ENCODE measurements at places on chromosomes 1 and 21.

DNA sequence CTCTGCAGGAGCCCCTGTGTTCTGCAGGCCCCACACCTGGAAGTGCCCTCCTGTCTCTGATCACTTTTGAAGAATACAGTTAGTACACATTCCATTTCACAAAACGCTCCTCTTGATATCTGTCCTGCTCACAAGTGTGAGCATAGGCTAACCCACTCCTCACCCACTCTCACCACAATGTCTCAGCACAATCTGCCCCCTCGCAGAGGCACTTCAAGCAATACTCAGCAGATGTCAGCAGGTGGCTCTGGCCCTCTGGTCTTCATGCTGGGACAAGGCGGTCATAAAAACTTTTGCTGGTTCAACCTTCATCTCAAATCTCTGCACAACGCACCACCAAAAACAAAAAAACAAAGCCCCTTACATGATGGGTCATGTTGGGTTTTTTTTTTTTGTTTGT is 671.2 kb downstream of the MATN1 start:
- DNase-seq: no peak

DNA sequence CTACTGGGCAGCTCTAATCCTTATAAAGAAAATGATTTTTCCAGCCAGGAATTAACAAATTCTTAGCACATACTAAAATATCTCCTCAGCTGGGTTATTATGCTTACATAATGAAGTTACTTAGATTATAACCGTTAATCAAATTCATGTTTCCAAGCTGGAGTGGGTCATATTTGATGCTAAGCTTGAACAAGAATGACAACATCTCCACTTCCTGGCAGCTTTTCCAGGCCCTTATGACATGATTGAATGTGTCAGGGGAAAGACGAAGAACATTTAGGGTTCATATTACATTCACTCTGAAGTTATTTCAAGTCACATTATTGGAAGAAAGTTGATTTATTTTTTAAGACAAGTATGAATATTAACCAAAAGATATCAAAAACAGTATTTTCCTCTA is 333.7 kb downstream of the PCP4 start:
- DNase-seq: no peak

- peak; percentile 77 for DNase-seq
Observed at GRCh38 chr1:2586154-2587070, at the start of gene PRXL2B. Gene PRXL2B (plus strand): TSS chr1:2586777. CDS start chr1:2586886, 109 bp downstream.

GRCh38 chr1:39933956-39934941 is 20.7 kb upstream of the MFSD2A start:
- DNase-seq: no peak

GRCh38 chr1:244796719-244797406 is 38.6 kb upstream of the COX20 start:
- no peak for DNase-seq

DNA sequence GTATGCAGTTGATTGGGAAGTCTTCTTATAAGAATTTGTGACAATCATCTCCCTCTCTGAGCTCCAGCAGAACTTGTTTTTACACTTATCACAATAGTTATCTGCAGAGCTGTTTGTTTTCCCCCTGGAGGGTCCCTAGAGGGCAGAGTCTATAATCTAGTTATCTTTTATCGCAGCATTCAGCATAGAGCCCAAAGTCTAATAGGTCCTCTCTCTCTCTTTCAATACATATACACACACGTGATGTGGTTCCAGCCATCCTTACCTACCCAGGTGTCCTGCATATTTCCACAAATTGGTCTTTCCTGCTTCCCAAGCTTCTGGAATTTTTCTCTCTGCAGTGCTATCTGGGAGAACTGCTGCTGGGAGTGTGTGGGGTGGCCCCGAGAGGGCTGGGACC is 229.6 kb upstream of the KIAA0040 start:
- DNase-seq: no peak

DNA sequence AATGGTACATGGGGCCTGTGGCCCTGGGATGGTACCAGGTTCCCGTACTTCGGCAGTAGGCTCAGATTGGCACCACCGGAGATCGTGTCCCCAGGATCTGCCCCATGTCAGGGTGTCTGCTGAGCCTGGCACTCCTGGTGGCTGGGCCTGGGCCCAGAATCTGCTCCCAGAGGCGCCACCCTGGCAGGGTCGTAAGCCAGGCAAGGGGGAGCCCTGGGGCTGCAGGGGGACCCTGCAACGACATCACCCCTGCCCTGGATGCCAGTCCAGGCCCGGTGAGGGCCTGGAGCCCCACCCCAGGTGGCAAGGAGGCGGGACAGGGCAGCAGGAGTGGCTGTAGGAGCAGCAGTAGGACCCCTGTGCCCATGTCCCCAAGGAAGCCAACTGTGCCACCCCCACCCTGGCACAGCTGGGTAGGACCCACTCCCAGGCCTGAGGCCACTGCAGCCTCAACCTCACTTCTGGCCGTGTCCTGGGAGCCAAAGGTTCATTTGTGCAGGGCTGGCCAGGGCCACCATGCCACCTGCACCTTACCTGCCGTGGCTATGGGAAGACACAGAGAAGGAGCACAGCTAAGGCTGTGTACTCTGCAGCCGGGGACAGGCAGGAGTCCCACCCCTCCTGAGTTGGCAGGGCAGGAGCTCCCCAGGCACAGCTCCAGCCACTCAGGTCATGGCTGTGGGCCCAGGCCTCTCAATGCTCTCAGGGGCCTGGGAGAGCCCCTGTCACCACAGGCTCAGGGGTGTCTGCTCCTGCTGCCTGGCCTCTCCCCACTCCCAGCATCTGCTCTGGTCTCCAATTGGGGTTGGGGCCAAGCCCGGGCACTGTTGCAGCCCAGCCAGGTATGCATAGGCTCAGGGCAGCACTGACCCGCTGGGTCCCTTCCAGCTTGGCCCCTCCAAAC is 141.7 kb downstream of the EIF4G3 start:
- no peak for DNase-seq

- no peak for DNase-seq
Observed at GRCh38 chr1:154777154-154777553, 92.9 kb downstream of the KCNN3 start.

- DNase-seq: no peak
Observed at GRCh38 chr1:162040657-162041056, 17.0 kb upstream of the OLFML2B start.

- no peak for DNase-seq
Observed at GRCh38 chr21:38798481-38798882, 7.2 kb upstream of the ETS2 start.

DNA sequence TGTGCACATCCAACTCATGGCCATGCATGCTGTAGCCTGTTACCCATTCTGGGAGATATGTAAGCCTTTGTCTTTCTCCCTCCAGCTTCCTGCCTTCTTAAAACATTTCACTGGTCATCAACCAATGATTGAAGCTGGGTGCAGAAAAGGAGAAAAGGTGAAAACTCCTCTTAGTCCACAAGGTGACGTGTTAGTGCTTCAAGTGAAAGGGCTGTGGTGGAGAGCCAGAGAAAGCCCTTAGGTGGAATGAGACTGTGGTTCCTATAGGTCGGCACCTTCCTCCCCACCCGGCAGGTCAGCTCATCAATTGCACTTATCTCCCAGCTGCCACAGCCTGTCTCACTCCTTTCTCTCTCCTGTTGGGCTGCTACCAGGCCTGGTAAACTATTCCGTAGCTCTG is 30.4 kb downstream of the ERG start:
- no peak for DNase-seq

DNA sequence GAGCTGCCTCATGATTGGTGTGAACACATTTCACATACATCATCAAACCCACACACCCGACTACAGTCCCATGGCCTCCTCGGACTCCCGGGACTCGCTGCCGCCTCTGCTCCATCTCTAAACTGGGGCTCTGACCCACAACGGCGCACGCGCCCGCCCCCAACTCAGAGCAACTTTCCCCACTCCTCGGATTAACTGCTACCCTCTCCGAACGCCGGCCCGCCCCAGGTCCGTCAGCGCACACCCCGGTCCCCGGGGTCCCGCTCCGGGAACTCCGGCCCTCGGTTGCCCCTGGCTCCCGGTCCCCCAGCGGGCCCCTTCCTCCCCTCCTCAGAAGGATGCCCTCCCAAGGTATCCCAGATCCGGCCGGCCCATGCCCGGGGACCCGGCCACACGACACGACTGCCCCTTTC is 740 bp downstream of the DSTYK start:
- DNase-seq: no peak

GRCh38 chr1:226697929-226698544 is 41.0 kb downstream of the ITPKB start:
- DNase-seq: no peak

DNA sequence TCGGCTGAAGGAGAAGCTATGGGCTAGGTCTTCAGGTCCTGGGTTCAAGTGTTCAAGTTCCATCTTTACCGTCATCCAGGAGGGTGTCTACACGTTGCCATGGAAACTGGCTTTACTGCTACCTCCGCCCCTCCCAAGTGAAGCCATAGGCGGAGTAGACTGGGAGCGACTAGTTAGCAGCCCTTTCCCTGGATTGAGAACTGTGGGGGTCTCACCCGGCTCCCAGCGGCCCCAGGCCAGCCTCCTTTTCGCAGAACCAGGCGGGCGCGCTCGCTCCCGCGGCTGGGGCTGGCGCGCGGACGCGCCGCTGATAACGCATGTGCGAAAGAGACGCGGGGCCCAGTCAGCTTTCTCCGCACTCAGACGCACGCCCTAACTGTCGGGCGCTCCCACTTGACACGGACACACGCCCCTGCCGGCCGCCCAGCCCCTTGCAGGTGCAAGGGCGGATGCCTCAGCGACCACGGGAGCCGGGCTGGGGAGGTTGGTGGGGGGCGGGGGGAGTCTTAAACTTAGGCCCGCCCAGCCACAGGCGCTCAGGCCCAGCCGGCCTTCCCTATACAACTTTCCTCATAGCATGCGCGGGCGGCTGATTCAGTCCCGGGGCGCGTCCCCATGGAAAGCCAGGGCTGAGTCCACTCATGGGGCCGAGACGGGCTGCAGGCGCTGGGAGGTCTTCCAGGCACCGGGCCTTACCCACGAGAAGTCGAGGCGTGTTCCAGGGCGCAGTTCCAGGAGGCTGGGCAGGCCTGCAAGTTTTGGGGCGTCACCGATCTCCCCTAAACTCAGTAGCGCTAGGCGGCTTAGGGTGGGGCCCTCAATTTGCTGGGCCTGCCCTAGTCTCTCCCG is 7.4 kb downstream of the EFNA4 start:
- no peak for DNase-seq

- no peak for DNase-seq
Observed at GRCh38 chr1:201760516-201760915, 68.4 kb upstream of the IPO9 start.

DNA sequence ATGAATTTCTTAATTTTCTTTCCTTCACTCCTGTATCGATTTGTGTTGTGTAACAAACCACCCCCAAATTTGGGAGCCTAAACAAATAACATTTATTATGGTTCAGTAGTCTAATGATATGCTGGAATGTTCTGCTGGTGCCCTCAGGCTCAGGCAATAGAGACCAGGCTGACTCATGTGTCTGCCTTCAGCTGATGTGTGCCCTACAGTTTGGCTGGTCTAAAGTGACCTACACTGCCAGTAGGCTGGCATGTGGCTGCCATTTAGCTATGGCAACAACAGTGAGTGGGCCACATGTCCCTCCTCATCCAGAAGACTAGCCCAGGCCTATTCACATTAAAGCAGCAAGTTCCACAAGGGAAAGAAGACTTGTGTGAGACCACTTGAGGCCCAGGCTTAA is 115.8 kb downstream of the PTPRC start:
- no peak for DNase-seq

- no peak for DNase-seq
Observed at GRCh38 chr1:205263580-205264190, 35.9 kb downstream of the TMCC2 start.

DNA sequence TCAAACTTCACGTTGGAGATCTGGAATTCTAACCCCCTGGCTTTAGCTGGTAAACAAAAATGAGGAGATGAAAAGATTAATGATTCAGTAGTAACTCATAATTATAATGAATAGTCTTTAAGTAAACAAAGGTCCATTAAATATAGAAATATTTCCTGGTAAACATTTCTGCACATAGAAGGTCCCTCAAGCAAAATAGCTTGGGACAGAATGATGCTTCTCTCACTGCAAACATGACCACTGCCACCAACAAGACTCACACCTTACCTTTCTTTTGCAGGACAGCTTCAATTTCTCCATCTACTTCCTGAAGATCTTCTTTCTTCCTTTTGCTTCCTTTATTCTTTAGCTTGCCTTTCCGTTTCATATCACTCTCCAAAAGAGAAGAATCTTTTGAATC is 25.2 kb downstream of the NVL start:
- no peak for DNase-seq

GRCh38 chr21:33265664-33266049 is 510 bp upstream of the IL10RB start:
- no peak for DNase-seq

GRCh38 chr1:28417441-28417922 is 47.9 kb downstream of the PHACTR4 start:
- DNase-seq: no peak

GRCh38 chr1:200306944-200307754 is 102.7 kb downstream of the ZNF281 start:
- peak; percentile 25 for DNase-seq

GRCh38 chr1:191699343-191699742 is 458.9 kb upstream of the RGS18 start:
- no peak for DNase-seq

DNA sequence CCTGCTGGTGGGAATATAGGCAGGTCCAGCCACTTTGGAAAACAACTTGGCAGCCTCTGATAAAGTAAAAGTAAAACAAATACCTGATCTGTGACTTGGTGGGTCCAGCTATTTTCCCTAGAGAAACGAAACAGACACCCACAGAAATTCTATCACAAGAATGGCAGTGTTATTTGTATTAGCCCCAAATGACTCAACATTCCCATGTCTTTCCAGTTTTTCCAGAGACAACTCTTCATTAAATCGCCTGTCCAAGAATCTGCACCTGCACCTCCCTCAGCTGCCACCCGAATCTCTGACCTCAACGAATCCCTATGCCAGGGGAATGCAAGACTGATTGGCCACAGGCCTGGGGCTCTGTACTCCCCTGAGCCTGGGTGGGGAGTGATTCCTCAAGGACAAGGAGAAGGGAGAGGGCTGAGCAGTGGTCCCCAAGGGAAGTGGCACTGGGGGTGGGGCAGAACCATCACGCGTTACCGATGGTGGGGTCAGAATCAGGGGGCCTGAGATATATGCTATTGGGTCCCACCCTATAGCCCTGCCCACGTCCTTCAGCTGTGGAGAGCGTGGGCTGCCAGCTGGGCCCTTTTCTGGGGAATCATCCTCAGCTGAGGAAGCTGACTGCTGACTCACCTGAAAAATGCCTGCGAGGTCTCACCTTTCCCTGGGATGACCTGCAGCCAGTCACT is 553.0 kb downstream of the PTPRU start:
- DNase-seq: no peak
